ENCODE measurements at places on chromosomes 4 and X.

DNA sequence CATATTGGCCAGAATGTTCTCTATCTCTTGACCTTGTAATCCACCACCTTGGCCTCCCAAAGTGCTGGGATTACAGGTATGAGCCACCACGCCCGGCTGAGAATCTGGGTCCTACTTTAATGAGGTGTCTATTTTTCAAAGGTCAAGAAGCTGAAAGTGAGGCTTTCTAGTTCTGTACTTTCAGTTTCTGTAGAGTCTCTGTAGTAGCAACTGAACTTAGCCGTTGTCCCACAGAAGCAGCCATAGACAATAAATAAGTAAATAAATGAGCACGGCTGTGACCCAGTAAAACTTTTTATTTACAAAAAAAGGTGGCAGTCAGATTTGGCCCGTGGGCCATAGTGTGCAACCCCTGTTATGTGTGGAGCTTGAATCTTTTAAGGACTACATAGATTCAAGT is 92.0 kb downstream of the FNIP2 start:
- DNase-seq = no peak

DNA sequence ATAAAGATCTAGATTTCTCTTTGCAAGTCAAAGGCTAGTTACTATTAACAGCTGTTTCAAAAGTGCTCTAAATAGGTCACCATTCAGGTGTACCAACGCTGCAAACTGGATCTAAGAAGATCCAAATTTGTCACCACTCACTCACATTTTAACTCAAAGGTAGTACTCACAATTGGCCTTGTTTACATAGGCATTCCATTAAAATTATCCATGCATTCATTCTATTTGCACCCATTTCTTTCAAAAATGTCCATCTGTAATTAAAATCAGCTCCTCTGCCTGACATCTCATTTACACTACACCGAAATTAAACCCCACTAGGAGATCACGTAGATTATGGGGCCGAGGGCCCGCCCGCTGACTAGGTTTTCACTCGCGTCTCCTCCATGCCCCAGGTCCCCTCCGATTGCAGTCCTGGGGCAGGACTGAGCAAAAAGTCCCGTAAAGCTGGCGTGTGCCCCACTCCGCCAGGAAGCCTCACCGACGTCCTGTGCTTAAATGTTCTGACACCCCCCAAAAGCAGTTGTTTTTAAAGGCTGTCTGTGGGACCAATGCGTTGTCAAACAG is 1.3 kb upstream of the ING2 start:
- DNase-seq = peak; percentile 57

- DNase-seq = no peak
Measured at GRCh38 chrX:5242091-5242790, 986.4 kb downstream of the NLGN4X start.

DNA sequence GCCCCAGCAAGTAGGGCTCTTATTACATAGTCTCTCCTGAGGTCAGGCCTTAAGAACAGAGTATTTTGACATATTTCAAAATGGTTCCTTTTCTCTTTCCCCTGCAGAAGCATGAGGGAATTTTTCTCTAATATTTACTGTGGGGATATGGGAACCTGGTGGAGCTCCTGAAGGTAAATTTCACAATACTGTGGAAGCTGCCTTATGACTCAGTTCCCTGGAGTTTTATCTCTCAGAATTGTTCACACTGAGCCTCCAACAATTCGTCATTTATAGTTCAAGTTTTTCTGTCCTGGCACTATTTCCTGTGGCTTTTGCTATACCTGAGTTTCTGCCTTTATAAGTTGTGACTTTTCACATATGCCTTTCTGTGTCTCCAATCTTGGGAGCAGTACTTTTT is 607.2 kb upstream of the NDST4 start:
- no peak for DNase-seq

GRCh38 chrX:152573866-152574265 is 63.8 kb upstream of the GABRQ start:
- DNase-seq = no peak
